ENCODE measurements at places on chromosomes 3 and 15. TPM values are rescaled to one million over a fixed set of nuclear protein-coding genes. Genes with fewer than 3 reads are reported as not detected.

Gene AADACL2
- total RNA-seq: not detected

Gene GPR160
- 7.9 TPM for total RNA-seq

Gene IP6K1
- total RNA-seq: 59.3 TPM

Gene KLHL40
- not detected for total RNA-seq

Gene XXYLT1
- total RNA-seq: 93.1 TPM
